ENCODE measurements at places on chromosomes 6 and 20. TPM values are rescaled to one million over a fixed set of nuclear protein-coding genes. Genes with fewer than 3 reads are reported as not detected.

The SLC17A3 gene
- not detected for total RNA-seq

The SLC35B2 gene
- total RNA-seq = 21.0 TPM

The SPTLC3 gene
- total RNA-seq = 4.7 TPM

The TRIM40 gene
- total RNA-seq = not detected

The RIPPLY2 gene
- not detected for total RNA-seq

The SFTA2 gene
- not detected for total RNA-seq

The PNLDC1 gene
- 0.31 TPM for total RNA-seq

The BPI gene
- 0.28 TPM for total RNA-seq

The BMP7 gene
- 29.7 TPM for total RNA-seq

The CNKSR3 gene
- 17.8 TPM for total RNA-seq

The SALL4 gene
- not detected for total RNA-seq

The STX11 gene
- 1.5 TPM for total RNA-seq

The ZNF217 gene
- 13.4 TPM for total RNA-seq

The TMEM244 gene
- not detected for total RNA-seq

The BFSP1 gene
- total RNA-seq = 1.8 TPM

The PLCB1 gene
- total RNA-seq = 20.3 TPM

The PLN gene
- total RNA-seq = 1,907 TPM

The CDH4 gene
- total RNA-seq = 0.79 TPM

The RAET1L gene
- total RNA-seq = not detected

The PCSK2 gene
- 1.5 TPM for total RNA-seq

The MYCT1 gene
- 7.0 TPM for total RNA-seq

The PGC gene
- not detected for total RNA-seq

The HSPA12B gene
- total RNA-seq = 13.0 TPM

The CDK19 gene
- 9.8 TPM for total RNA-seq

The BANF2 gene
- total RNA-seq = not detected

The TPBG gene
- 4.8 TPM for total RNA-seq

The FAM209A gene
- not detected for total RNA-seq

The RHAG gene
- 2.3 TPM for total RNA-seq

The RBPJL gene
- not detected for total RNA-seq

The LMBRD1 gene
- total RNA-seq = 46.8 TPM

The TREM1 gene
- total RNA-seq = 2.3 TPM

The MACROD2 gene
- 4.4 TPM for total RNA-seq

All from right cardiac atrium (tissue), 5 donors.